ENCODE measurements at places on chromosomes 12 and 14. TPM values are rescaled to one million over a fixed set of nuclear protein-coding genes. Genes with fewer than 3 reads are reported as not detected.

Gene GALNT9
- 7.4 TPM for total RNA-seq

GRCh38 chr14:23137813-23138535, 18.9 kb upstream of the CEBPE start:
- no peak overlapping the region for H3K27ac ChIP-seq
- DNase-seq, result no peak
- H3K4me3 ChIP-seq, result no peak overlapping the region

- no peak for DNase-seq
- H3K27ac ChIP-seq, result no peak overlapping the region
- no peaks in the 10 kb centered on the region for H3K4me1 ChIP-seq
Observed at GRCh38 chr12:72053604-72054003, 115.0 kb downstream of the TPH2 start.

GRCh38 chr14:75328558-75329155, 50.0 kb downstream of the FOS start:
- no peaks in the 10 kb centered on the region for H3K27me3 ChIP-seq
- no peak overlapping the region for H3K4me3 ChIP-seq
- DNase-seq, result no peak
- no peak overlapping the region for H3K27ac ChIP-seq
- no peaks in the 10 kb centered on the region for H3K4me1 ChIP-seq
- no peaks in the 10 kb centered on the region for H3K36me3 ChIP-seq

GRCh38 chr14:104136472-104137296, 1.7 kb upstream of the KIF26A start:
- H3K36me3 ChIP-seq, result no peaks in the 10 kb centered on the region
- H3K4me3 ChIP-seq, result peak overlapping the region; percentile 73
- DNase-seq, result peak; percentile 44
